ENCODE measurements at places on chromosomes 13 and 19.

DNA sequence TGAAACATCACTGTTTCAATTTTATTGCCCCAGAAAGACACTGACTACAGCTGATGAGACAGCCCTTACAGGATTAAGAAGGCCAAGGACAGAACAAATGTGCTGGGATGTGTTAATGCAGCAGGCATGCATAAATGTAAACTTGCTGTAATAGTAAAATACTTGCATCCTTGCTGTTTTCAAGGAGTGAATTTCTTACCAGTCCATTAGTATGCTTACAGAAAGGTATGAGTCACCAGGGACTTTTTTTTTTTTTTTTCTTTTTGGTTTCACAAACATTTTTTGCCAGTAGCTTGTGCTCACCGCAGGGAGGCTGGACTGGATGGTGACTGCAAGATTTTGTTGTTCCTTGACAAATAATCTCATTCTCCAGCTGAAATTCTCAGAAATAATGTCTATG, 55.1 kb downstream of the GPR180 start:
- no peak for DNase-seq

DNA sequence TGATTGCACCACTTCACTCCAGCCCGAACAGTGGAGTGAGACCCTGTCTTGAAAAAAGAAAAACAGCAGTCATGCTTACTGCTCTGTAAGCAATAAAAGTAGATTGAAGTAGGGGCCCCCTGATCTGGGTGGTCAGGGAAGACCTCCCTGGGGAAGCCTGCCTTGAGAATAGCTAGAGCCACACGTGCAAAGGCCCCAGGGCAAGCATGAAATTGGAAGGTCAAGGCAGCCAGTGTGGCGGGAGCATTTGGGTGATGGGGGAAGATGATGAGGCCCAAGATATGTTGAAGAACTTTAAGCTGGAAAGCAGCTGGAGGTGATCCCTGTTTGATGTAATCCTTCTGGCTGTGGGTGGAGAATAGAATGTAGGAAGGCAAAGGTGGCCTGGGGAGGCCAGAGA, 104.4 kb downstream of the SIPA1L3 start:
- DNase-seq: no peak

DNA sequence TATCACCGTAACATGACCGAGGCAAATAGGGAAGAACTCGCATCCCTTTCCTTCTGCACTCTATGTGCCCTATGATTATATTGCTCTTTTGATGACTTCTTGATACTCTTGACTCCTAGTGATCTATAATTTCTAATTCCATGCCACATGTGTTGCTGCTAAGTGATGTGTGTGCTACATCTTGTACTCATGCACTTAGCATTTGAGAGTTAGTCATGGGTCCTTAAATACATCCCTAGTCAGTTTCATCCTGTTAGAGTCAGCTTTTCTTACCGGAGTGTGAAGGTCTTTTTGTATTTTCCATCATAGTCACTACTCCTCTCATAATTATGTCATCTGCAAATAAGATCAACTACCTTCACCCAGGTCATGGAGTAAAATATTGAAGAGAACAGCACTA, 30.2 kb downstream of the RXFP2 start:
- DNase-seq: no peak

- no peak for DNase-seq
Measured at GRCh38 chr13:110199046-110199831, 107.7 kb downstream of the COL4A1 start.

- DNase-seq: no peak
Measured at GRCh38 chr13:110046811-110047210, 260.1 kb downstream of the COL4A1 start.

- no peak for DNase-seq
Measured at GRCh38 chr13:85729296-85729695, 69.9 kb downstream of the SLITRK6 start.

- no peak for DNase-seq
Measured at GRCh38 chr13:41056826-41057711, 4.2 kb upstream of the WBP4 start.

DNA sequence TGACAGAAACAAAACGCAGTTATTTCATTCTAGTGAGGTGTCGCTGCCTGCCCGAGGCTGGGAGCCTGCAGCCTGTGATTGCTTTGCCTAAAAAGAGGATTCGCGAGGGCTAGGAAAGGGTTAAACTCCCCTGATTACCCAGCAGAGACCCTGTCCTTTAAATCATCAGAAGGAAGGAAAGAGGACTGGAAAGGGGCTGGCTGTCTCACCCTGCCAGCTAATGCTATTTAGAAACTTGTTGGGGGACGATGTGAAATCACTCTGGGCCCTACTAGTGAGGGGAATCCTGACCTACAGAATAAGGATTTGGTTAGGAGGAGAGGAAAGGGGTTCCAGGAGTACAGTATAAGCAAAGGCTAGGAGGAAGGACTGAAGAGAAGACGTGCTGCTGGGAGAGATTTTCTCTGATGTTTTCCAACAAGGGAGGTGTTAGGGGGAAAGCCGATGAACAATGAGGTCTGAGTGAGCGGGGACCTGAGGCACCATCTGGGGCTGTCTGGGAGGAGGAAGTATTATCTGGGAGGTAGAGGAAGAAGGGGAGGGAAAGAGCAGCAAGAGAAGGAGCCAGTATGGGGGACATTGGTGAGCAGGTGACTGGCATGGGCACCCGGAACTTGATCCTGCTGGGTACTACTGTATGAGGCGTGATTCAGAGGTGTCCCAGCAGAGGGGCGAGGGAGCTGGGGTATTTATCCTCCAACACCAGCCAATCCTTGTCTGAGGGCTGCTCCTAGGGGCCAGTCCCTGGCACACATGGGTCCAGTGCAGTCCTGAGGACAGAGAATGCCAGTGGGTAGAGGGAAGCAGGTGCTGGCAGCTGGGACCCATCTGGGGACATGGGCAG, 55.7 kb upstream of the PTPRS start:
- DNase-seq: no peak

- DNase-seq: no peak
Measured at GRCh38 chr13:42798118-42798517, 16.7 kb downstream of the FAM216B start.

DNA sequence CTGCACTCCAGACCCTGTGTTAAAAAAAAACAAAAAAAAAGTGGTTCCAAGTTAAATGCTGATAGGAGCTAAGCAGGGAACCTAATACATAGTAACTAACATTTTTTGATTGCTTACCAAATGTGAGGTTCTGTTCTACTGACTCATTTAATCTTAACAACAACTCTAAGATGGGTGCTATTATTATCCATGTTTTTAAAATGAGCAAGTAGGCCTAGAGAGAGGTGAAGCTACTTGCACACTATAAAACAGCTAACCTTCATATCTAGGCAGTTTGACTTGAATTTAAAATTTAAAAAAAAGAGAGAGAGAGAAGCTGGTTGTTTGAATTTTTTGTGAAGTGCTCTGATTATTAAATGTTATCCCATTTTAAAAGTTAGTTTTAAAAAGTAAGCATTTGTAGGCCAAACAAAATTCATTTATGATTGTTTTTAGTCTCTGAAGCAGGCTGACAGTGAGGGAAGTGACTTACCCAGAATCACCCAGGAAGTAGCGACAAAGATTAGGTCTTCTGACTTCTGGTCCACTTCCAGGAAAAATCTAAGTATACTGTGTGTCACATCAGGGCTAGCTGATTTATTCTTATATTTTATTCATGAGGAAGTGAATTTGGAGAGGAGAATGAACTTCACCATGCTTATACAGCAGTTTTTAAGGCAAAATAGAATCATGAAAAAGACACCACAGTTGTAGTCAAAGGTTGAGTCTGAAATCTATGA, 2.4 kb downstream of the SIGLECL1 start:
- DNase-seq: no peak

DNA sequence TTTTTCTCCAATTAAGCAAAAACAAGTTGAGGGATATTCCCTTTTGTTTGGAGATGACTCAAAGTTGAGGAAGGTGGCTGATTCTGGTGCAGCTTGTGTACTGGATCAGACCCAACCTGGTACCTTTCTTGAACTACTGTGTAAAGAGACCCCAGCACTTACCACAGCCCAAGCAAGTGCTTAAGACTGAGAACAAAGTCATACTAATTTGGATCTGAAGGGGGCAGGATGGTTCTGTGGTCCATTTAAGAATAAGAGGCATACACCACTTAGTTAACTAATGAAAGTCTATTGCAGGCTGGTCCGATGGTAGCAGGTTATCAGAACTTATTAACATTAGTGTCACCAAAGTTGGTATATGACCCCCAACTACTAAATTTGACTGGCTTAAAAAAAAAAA, 6.3 kb downstream of the THSD1 start:
- DNase-seq: no peak

- no peak for DNase-seq
Measured at GRCh38 chr13:106906426-106906996, 338.6 kb upstream of the ARGLU1 start.

DNA sequence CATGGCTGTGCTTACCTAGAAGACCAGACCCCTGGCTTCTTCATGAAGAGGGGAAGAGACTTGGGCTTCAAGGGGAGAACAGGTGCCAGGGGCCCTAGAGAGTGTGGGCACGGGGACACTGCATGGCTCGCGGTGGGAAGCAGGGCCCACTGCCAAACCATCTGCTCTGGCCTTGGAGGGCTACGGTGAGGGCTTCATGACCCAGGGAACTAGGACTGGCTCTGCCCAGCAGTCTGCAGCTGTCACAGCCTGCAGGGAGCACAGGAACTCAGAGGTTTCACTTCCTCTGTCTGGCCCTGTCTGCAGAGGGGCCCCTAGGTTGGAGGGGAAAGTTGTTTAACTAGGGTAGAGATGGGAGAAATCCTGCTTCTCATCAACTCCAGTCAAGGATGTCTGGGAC, 4.3 kb downstream of the ERCC1 start:
- DNase-seq: no peak

All from NT2/D1 (cell line).